ENCODE measurements at places on chromosomes 7 and 10. TPM values are rescaled to one million over a fixed set of nuclear protein-coding genes. Genes with fewer than 3 reads are reported as not detected.

Gene EPHB6
- 0.75 TPM for total RNA-seq

DNA sequence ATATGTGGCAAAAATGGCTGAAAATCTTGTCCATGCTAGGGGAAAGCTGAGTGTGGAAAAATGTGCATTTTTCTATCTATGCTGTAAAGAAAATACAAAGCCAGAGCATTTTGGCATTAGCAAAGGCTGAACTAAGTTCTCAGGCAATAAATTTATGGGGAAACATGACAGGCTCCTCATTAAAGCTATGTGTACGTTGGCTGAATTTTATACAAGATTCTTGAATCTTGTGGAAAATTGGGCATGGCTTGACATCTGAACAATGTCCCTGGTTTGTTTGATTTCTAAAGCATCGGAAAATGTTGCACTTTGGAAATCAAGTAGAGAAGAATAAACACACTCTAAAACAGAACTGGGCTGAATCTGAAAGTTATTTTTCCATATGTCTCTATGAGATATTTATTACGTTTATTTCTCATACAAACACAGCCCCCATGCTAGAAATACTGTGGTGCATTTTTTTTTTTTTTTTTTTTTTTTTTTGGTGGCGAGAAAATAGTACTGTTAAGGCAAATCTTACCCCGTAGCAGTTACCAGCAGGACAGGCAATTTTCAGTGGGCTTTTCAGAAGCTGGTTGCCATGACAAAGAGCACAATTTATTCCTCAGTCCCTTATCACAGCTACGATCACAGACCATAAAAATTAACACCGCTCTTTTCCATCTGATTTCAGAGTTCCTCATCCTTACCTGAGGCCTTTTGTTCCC, 16.9 kb downstream of the CPA1 start:
- DNase-seq: no peak

GRCh38 chr10:4733150-4733842, 92.7 kb upstream of the AKR1E2 start:
- DNase-seq: no peak

DNA sequence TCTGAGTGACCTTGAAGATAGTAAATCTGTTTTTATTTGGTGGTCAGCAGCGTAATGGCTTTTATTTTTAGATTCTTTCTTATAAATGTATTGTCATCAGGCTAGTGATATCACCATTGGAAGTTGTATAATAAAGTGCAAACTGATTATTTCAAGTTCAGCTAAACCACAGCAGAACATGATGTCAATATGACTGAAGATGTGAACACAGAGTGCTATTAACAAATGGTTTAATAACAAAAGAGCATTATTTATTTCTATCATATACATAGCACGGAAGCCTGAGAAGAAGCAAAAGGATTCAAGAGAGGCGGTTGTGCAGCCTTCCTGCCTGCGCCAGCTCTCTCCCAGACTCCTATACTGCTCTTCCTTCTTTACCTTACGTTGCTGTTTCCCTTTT, 142.7 kb downstream of the SDK1 start:
- DNase-seq: no peak
